ENCODE measurements at places on chromosomes 4 and X.

DNA sequence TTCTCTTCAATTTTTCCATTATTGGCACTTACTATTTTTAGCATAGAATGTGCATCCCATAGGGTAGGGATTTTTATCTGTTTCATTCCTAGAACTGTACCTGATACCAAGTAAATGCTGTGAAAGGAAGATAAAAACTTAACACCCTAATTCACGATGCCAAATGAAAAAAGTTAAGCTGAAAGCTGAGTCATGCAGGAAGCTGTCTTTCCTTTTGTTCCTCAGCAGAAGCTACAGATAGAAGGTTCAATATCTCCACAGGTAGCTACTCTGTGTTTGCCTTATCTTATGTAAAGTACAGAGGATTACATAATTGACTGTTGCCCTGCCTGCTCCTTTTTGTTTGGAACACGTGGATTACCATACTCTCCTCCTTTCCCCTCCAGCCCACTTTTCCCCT lies 77.0 kb downstream of the LRP2BP start:
- DNase-seq: no peak

GRCh38 chr4:126957556-126957955 lies 675.2 kb upstream of the INTU start:
- DNase-seq: no peak

- DNase-seq: no peak
These were observed 23.9 kb downstream of the TRPC3 start for GRCh38 chr4:121927948-121928347.

GRCh38 chrX:49993661-49994060 lies 71.3 kb downstream of the CLCN5 start:
- DNase-seq: no peak

- DNase-seq: peak; percentile 46
These were observed 26.9 kb downstream of the ASB9 start for GRCh38 chrX:15242899-15243555.

GRCh38 chr4:130985371-130985770 lies 1889.4 kb downstream of the C4orf33 start:
- DNase-seq: no peak

DNA sequence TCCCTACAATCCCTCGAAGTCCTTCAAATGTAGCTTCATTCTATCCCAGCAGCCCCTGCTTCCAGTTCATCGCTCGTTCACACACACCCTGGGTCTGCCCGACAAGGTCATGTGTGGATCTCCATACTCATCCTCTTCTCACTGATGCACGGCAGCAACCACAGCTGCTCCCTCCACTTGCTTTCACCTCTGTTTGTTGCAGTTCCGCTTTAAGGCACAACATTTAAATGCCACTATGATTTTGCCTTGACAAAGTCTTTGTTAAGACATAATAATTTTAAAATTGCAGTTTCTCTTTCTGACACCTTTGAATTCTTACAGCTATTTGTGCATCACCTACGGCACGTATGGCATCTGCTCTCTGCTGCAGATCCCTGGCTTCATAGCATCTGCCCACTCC lies 1.8 kb downstream of the ODAPH start:
- DNase-seq: no peak

- DNase-seq: no peak
These were observed 10.5 kb downstream of the SLC34A2 start for GRCh38 chr4:25666031-25666630.

DNA sequence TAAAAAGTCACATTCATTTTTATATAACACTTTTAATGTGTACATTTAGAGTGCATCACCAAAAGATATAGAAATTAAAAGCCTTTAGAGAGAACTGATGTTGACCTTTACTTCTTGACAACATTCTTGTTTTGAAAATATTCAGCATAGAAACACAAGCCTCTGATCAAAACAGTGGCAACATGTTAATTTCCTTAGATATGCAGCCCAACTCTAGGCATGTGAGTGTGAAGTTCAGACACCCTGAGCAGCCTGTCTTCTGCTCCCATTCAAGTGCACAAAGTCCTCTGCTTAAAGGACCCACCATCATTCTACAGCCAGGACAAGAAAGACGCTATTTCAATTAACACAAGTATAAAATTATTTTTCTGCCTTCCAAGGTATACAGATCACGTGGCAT lies 60.0 kb downstream of the PPP3CA start:
- DNase-seq: no peak

- no peak for DNase-seq
These were observed 45.9 kb downstream of the PDGFRA start for GRCh38 chr4:54274795-54275665.

- no peak for DNase-seq
These were observed 1.6 kb downstream of the APBB2 start for GRCh38 chr4:41212616-41213203.

- no peak for DNase-seq
These were observed 21.3 kb downstream of the ABCG2 start for GRCh38 chr4:88137112-88137511.

- DNase-seq: peak; percentile 46
These were observed at the start of gene TLL1 for GRCh38 chr4:165872461-165873297. TSS of gene TLL1 (plus strand) at chr4:165873237. CDS start at chr4:165873905, 668 bp downstream.

- DNase-seq: no peak
These were observed 15.9 kb upstream of the RAB9A start for GRCh38 chrX:13673016-13673415.

DNA sequence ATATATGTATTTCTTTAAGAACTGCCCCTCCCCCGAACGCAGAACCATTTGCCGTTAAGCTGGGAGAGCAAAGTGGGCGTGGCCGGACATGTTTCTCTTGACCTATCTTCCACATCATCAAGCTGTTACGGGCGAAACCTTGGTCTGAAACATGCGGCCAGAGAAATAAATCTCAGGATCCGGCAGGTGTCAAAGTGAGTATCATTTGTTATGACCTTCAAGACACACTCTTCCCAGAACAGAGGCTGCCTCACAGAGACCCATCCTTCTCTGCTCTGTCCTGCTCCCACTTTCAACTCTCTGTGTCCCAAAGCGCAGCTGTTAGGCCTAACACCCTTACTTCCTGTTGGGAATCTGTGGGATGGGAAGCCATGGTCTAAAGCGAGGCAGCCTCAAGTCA lies at the start of gene MAGEB18:
MAGEB18 (plus strand) TSS at position 70 of the 400 bp plus-strand sequence. CDS start 643 bp downstream, outside the sequence.
- no peak for DNase-seq

GRCh38 chr4:113499696-113500095 lies 261.8 kb downstream of the CAMK2D start:
- DNase-seq: no peak

- no peak for DNase-seq
These were observed 8.8 kb upstream of the MND1 start for GRCh38 chr4:153335665-153336064.

DNA sequence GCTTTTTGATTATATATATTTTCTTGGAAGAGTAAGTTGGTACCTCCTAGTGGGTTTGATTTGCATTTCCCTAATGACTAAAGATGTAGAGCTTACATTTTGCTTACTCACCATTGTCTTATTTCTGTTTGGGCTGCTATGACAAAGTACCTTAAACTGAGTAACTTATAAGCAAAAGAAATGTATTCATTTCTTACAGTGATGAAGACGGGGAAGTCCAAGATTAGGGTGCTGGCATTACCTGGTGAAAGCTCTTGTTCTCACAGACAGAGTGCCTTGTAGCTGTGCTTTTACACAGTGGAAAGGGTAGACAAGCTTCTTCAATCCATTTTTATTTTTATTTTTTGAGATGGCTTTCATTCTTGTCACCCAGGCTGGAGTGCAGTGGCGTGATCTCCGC lies 229.2 kb upstream of the AGA start:
- DNase-seq: no peak

- DNase-seq: no peak
These were observed 218.6 kb downstream of the DCAF12L2 start for GRCh38 chrX:125947501-125947900.

DNA sequence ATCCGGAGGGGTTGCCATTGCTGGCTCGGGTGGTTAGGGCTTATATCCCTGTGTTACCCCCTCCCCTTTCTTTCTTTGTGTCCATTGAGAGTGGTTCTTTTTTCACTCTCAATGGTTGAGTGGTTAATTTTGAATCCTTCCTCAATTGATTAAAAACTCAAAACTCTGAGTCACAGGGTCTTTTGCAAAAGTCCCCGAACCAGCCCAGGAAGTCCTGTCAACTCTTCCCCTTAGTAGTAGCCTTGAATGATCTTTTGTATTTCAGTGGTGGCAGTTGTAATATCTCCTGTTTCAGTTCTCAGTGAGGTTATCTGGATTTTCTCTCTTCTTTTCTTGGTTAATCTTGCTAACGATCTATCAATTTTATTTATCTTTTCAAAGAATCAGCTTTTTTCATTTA lies 170.0 kb upstream of the GYPA start:
- no peak for DNase-seq

GRCh38 chr4:3318561-3319021 lies 25.8 kb downstream of the RGS12 start:
- no peak for DNase-seq

GRCh38 chr4:15443371-15444160 lies 15.7 kb downstream of the C1QTNF7 start:
- no peak for DNase-seq

DNA sequence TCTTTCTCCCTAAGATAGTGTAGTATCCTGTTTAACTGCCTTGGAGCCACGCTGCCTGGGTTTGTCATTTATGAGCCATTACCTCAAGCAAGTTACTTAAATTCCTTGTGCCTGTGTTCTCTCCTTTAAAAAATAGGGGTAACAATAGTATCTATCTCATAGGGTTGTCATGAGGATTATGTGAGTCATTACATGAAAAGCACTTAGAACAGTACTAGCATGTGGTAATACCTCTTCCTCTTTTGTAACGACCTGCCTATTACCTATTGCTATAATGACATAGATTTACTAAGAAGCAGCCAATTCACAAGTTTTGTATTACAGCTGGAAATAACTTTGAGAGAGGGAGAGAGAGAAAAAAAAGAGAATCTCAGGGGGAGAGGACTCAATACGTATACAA lies 834.7 kb downstream of the RAPGEF2 start:
- DNase-seq: no peak

DNA sequence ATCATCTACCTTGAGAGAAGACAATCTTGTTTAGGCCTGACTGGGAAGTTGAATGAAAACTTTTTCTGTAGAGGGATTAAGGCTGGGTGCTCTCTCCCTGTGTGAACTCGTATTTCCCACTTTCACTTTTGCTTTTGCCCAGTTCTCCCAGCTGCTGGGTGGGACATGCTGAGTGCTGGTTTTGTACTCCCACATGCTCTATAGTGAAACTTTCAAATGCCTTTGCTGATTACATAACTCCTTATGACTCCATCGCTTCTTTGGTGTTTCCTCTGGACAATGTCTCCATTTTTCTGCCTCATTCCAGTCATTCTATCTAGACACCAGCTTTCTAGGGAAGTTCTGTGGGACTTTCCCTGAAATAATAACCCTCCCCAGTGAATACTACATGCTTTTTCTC lies 100.5 kb downstream of the CLNK start:
- DNase-seq: no peak

DNA sequence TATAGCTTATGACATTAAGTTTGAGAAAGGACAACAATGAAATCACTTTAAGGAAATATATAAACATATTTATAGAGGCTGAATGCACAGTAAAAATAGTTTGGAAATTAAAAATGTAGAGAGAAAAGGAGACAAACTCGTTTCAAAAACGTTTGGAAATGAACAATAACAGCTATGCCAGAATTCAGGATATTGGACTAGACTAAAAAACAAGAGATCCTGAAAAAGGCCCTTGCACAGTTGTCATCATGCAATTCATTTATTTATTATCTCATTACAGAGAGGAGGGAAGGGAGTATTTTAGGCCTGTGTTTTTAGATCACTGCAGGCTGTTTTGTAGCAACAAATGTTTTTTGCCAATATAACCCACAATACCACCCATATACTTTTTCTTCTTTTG lies 527.2 kb downstream of the ADGRL3 start:
- DNase-seq: no peak

DNA sequence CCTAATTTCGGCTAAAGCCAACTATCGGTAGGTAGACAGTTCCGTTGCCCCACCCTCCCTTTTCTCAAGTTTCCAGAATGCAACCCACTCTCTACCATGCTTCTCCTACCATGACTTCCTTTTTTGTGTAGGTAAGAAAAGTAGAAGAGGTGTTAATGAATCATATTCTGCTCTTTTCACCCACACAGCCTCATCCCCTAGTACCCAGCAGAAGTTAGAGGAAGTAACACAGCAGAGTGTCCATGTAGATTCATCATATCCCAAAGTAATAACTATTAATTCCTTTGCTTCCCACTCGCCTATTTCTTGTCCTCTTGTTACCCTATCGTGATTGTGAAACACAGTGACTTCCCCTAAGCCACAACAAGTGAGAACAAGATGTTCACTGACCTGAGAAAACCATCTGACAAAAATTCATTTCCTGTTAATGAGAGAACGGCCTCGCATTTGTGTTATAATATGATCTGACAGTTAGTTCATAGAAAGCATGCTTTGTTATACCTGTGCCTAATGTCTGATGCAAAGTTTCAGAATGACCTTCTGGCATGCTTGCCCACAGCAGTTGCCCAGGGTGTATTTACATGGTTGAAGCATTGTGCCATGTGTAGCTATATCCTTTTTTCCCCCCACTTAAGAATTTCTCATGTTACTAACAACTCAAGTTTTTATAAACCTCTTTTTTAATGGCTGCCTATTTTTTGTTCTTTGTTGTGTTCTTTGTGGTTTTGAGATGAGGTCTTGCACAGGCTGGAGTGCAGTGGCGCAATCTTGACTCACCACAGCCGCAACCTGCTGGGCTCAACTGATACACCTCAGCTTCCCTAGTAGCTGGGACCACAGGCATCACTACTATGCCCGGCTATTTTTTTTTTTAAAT lies 185.6 kb downstream of the RAP1GDS1 start:
- DNase-seq: no peak

GRCh38 chrX:41096339-41096955 lies 11.2 kb downstream of the USP9X start:
- no peak for DNase-seq

DNA sequence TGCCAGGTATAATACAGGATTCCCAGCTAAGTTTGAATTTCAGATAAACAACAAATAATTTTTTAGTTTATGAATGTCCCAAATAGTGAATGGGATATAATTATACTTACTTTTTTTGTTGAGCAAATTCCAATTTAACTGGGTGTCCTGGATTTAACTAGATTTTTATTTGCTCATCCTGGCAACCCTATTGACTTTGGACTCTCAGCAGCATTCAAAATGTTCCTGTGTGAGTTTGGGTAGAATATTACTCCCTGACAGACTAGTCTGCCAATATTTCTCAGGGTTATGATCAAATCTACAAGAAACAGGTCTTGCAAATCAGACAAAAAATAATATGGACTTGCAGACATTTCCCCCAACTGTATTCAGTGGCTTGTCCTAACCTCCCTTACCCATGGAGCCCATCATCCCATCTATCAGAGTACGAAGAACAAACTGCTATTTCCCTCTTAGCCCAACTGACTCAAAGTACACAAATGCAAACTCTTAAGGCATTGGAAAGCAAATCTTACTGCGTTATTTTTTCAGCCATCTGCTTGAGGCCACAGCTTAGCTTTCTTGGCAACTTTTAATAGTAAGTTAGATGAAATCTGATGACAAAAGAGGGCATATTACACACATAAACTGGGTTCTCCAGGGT lies 20.7 kb downstream of the SETD7 start:
- no peak for DNase-seq

Measured in NCI-H1092 (cell line).